ENCODE measurements at places on chromosomes 11 and 22. TPM values are rescaled to one million over a fixed set of nuclear protein-coding genes. Genes with fewer than 3 reads are reported as not detected.

PATE4 gene
- polyA plus RNA-seq, result not detected

DNA sequence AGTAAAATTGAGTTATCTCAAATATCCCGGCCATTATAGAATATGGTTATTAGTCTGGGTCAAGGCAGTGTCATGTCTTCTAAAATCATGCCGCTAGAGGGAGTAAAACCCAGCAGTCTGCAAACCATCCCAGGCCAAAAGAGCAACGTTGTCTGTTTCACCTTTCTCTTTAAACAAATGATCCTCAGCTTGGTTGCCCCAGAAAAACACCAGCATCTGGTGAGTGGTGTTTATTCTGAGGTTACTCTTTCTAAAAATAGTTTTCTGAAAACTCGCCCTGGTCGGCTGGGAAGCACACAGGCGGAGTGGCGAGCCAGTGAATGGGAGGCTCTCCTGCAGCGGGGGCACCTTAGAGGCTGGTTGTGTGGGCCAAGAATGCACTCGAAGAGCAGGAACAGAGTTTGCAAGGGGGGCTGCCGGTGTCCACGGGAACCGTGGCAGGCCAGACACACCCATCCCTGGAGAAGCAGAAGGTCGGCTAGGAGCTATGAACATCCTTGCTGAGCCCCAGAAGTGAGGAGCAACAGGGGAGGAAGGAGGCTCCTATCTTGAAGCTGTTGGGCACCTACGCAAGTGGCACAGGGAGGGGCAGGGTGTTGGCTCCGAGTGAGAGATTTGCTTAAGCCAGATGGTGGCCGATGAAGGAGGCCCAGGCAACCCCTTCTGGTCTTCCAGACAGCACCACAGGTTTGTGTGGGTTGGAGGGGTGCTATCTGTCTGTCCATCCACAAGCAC, 297.1 kb downstream of the ETS1 start:
- DNase-seq, result peak; percentile 88

NTM gene
- 28.3 TPM for polyA plus RNA-seq

- DNase-seq, result no peak
Observed at GRCh38 chr22:17797721-17798559, 23.7 kb upstream of the BID start.

CHRNA10 gene
- 0.25 TPM for polyA plus RNA-seq

DNA sequence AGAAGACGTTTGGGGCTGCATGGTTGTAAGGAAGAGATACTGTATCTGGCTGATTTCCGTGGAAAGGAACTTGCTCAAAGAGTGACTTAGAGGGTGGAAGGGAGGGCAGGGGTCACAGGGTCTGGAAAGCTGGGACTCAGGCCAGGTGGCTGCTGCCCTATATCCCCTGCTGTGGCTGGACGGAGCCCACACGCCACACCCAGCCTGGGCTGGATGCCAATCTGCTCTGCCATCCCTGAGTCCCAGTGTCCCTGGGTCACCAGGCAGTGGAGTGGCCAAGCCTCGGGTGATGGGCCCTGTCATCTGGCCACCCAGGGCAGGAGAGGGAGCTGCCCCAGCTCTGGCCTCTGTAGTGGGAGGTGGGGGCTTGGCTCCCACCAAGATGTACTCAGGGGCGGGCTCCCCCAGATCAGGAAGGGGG, 26.5 kb upstream of the KRTAP5-7 start:
- no peak for DNase-seq

Data from AG04450 (cell line).